ENCODE measurements at places on chromosomes 6 and 20. TPM values are rescaled to one million over a fixed set of nuclear protein-coding genes. Genes with fewer than 3 reads are reported as not detected.

TRIM15 gene
- not detected for total RNA-seq

- no peak for DNase-seq
These were observed 895.9 kb downstream of the EYS start for GRCh38 chr6:64811119-64811518.

- no peak for DNase-seq
These were observed 37.2 kb upstream of the TAF8 start for GRCh38 chr6:42013134-42013516.

GRCh38 chr6:157715728-157716164 is 107.3 kb upstream of the SNX9 start:
- DNase-seq: no peak

DNA sequence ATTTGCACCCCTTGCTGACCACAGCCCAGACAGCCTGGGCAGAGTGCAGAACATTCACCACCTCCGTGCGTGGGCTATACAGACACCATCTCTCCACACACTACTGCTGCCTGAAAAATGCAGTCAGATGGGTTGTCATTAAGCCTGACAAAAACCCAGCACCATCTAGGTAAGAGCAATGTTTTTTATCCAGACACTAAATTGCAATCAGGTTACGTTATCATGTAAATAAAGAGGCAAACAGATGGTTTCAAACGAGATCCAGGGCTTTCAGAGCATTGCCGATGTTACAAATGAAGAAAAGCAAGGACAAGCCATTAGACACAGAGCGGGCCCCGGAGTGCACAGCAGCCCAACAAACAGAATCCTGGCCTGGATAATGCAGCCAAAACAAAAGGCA is 269.6 kb downstream of the PKHD1 start:
- no peak for DNase-seq

DNA sequence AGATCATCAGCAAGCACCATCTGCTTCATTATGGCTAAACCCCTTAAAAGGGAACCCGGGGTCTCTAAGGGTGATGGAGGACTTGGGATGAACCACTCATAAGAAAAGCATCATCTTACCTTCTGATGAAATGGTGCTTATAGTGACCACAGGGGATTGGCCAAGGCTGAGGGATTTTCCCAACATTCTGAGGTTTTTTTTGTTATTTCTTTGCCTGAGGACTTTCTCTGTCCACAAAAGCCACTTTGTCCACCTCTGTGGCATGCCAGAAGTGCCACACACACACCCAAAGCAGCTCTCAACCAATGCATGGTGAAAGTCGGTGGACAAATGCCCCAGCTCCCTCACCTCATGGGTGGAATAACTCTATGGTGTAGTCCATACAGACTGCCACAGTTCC is 79.3 kb upstream of the TOP1 start:
- no peak for DNase-seq

GRCh38 chr6:54204921-54205591 is 93.8 kb downstream of the MLIP start:
- DNase-seq: no peak

Measured in osteocyte (in vitro differentiated cells).